ENCODE measurements at places on chromosomes 13 and 19.
A peak's percentile ranks its signal among the peaks of the same experiment; 100 is the strongest.

GRCh38 chr19:35352177-35352447 lies 4.4 kb downstream of the FFAR1 start:
- no peak for DNase-seq

DNA sequence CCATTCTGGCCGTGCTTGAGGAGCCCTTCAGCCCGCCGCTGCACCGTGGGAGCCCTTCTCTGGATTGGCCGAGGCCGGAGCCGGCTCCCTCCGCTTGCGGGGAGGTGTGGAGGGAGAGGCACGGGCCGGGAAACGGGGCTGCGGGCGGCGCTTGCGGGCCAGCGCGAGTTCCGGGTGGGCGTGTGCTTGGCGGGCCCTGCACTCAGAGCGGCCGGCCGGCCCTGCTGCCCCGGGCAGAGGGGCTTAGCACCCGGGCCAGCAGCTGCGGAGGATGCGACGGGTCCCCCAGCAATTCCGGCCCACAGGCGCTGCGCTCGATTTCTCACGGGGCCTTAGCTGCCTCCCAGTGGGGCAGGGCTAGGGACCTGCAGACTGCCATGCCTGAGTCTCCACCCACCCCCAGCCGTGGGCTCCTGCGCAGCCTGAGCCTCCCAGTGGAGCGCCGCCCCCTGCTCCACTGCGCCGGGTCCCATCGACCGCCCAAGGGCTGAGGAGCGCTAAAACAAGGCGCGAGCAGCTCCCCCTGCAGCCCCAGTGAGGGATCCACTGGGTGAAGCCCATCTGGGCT lies 76.5 kb downstream of the PCDH20 start:
- no peak for DNase-seq

DNA sequence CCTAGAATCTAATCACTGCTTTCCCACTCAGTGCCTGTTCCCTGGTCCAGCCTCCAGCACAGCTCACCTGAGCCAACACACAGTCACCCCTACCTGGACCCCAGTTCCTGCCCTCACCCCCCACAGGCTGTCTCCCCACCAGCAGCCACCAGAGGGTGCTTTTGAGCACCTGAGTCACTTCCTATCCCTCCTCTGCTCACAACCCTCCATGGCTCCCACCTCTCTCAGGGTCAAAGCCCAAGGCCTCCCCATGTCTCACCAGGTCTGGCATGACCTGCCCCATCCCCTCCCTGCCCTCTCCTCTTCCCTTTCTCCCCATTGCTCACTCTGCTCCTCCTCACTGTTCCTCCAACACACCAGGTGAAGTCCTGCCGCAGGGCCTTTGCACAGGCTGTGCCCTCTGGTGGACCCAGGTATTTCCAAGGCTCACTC lies 7.1 kb upstream of the DPP9 start:
- peak; percentile 57 for DNase-seq

DNA sequence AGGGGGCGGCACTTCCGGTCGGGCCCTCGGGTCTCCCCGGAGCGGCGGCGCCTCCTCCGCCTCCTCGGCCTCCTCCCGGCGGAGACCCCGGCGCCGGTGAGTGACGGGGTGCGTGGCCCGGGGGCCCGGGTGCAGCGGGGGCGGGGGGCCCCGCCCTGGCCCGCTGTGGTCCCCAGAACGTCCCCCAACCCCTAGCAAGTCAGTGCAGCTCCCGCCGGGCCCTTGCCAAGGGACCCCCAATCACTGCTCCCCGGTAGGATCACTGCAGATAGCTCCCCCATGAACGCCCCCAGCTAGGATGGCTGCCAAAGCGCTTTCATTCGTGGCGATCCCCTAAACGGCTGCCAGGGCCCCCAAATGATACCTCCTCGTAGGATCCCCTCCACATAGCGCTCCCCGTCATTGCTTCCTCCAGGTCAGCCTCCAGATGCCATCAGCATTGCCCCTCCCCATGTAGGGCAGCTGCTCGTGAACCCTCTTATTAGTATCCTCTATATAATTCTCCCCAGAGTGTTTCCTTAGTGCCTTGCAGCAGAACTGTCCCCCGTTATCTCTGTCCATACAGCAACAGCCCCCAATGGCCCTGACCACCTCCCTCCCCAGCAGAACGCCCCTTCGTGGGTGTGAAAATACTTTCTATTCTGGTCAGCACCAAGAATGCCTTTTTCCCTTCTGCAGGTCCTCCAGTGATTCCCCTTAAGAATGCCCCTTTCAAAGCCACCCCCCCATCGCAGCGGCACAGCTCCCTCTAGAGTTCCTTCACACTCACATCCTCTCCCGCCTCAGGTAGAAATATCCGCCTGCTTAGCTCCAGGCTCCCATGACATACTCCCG lies at the start of gene ZNF865:
Gene ZNF865 (plus strand): TSS at position 11 of the 834 bp plus-strand sequence. CDS start 7,972 bp downstream, outside the sequence.
- peak; percentile 61 for DNase-seq

DNA sequence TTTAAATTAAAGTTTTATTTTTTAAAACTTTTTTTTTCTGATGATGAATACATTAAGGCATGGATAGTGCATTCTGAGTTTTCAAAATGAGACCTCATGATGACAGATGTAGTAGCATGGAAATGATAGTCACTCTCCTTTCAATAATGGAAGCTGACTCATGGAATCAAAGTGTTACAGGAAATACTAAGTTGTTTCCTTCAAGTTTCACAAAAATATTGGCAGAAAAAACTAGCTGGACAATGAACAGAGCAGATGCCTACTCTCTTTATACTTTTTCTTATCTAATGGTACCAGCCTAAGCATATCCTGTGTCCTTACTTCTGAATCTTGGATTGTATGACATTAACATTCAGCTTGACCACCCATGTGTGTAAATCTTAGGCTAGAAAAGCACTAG lies 1337.3 kb downstream of the PCDH9 start:
- DNase-seq: no peak

DNA sequence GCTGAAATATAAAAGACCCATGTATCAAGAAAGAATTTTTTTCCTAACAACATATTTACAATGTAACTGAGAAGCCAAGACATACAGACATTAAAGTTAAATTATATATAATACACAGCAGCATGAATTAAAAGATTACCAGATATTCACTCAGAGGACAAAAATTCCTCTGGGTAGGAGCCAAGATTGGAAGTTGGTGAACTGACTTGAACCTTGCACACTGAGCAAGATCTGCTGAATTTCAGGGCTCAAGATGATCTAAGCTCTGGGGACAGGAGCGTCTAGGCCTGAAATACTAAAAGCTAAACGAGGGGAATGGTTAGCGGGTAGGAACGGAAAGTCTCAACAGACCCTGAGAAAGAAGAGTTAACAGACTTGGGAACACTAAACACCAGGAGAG lies 8.5 kb downstream of the FOXO1 start:
- no peak for DNase-seq
